ENCODE measurements at places on chromosomes 6 and 20. TPM values are rescaled to one million over a fixed set of nuclear protein-coding genes. Genes with fewer than 3 reads are reported as not detected.

- no peak overlapping the region for H3K27ac ChIP-seq
- H3K4me3 ChIP-seq = no peak overlapping the region
- H3K36me3 ChIP-seq = no peaks in the 10 kb centered on the region
- H3K4me1 ChIP-seq = peaks cover 30% of the 10 kb centered on the region
- H3K27me3 ChIP-seq = no peaks in the 10 kb centered on the region
- DNase-seq = no peak
Observed at GRCh38 chr6:159105716-159106115, 60.9 kb upstream of the TAGAP start.

- H3K27ac ChIP-seq = no peak overlapping the region
- H3K4me1 ChIP-seq = peaks cover 18% of the 10 kb centered on the region
- peaks cover 6% of the 10 kb centered on the region for H3K36me3 ChIP-seq
Observed at GRCh38 chr6:48834706-48835105, 628.3 kb downstream of the MMUT start.

The BLTP3A gene
- 18.7 TPM for total RNA-seq

DNA sequence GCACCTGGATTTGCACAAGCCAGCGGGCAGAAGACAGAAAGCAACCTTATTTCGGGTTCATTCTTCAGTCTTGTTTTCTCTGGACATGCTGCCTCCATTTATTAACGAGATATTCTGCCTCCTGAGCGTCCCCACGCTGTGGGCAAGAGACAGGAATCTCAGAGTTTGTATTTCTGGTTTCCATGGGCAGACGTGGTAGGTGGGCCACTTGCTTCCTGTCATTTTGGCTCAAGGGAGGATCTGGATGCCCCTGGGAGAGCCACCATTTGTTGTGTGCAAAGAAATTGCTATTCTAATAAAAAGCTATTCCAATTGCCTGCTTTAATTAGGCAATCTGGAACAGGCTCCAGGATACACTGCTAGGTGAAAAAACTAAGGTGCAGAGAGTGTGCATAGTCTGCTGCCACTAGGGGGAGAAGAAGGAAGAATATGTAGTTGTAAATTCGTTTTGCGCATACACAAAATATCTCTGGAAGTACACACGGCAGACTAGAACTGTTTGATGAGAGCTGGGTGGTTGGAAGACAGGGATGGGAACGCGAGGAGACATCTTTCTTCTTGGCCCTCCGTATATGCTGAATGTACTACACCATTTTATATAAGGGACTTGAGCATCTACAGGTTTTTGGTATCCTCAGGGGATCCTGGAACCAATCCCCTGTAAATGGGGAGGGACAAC lies 30.1 kb upstream of the SLC16A10 start:
- DNase-seq = no peak
- H3K27me3 ChIP-seq = no peaks in the 10 kb centered on the region
- H3K4me3 ChIP-seq = no peak overlapping the region
- H3K36me3 ChIP-seq = no peaks in the 10 kb centered on the region

DNA sequence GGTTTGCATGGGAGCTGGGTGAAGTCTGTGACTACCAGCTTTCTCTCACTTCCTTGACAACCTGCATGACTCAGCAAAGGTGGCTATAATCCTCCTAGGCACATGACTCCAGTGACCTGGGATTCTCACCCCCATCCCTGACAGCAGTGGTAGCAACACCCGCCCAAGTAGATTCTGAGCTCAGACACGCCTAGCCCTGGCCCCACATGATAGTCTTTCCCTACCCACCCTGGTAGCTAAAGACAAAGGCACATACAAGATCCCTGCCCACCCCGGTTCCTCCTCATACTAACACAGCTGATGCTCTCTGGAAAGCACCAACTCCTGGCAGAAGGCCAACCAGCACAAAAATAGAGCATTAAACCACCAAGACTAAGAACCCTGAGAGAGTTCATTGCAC lies 25.9 kb upstream of the CRISP1 start:
- peaks cover 27% of the 10 kb centered on the region for H3K36me3 ChIP-seq
- DNase-seq = no peak
- no peak overlapping the region for H3K4me3 ChIP-seq
- peaks cover 96% of the 10 kb centered on the region for H3K27me3 ChIP-seq
- no peak overlapping the region for H3K27ac ChIP-seq
- H3K4me1 ChIP-seq = peaks cover 36% of the 10 kb centered on the region

- no peaks in the 10 kb centered on the region for H3K27me3 ChIP-seq
- no peak overlapping the region for H3K27ac ChIP-seq
- DNase-seq = no peak
- no peaks in the 10 kb centered on the region for H3K4me1 ChIP-seq
- no peaks in the 10 kb centered on the region for H3K36me3 ChIP-seq
Observed at GRCh38 chr6:5390177-5390576, 128.9 kb downstream of the FARS2 start.

- no peak overlapping the region for H3K27ac ChIP-seq
- H3K36me3 ChIP-seq = no peaks in the 10 kb centered on the region
- no peaks in the 10 kb centered on the region for H3K27me3 ChIP-seq
- H3K4me3 ChIP-seq = no peak overlapping the region
Observed at GRCh38 chr6:156657296-156657695, 119.9 kb upstream of the ARID1B start.

DNA sequence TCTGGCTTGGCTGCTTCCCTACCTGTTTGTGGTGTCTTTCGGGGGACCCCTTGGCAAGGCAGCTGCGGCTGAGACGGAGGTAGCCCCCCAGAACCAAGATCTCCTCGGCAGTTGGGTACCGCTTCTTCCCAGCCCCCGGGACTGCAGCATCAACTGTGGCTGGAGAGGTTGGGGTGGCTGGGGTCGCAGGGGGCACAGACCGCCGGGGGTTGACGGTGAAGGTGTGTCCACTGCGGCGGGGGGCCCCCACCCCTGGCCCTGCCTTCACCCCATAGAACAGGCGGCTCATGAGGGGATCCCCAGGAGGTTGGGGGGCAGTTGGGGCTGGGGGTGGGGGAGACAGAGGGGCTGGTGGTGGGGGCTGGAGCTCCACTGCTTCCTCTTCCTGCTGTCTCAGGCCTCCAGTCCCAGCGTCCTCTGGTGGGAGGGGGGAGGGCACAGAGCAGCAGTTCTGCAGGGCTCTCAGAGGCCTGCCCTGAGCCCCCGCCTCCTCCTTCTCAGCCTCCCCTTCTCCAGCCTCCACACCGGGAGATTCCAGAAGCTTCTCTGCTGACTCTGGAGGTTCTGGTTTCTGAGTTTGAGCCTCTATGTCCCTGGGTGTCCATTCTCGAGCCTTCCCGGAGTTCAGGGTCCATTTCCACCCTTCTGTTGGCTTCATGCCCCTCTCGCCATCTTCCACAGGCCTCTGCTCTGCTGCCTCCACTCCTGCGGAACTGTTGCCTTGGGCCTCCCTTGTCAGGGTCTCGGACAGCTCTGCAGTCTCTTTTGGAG lies 1.9 kb downstream of the PPP1R18 start:
- peak overlapping the region; percentile 7 for H3K27ac ChIP-seq
- peak overlapping the region; percentile 80 for H3K4me3 ChIP-seq
- no peak for DNase-seq

The CDH4 gene
- total RNA-seq = 4.9 TPM

The MOXD1 gene
- 2.3 TPM for total RNA-seq

GRCh38 chr6:24827162-24827561 lies 28.4 kb upstream of the ARMH2 start:
- no peaks in the 10 kb centered on the region for H3K36me3 ChIP-seq
- H3K27me3 ChIP-seq = no peaks in the 10 kb centered on the region
- H3K4me3 ChIP-seq = no peak overlapping the region
- no peak for DNase-seq

- H3K36me3 ChIP-seq = peaks cover 27% of the 10 kb centered on the region
- DNase-seq = no peak
- no peaks in the 10 kb centered on the region for H3K27me3 ChIP-seq
Observed at GRCh38 chr6:44116641-44117382, 10.4 kb downstream of the MRPL14 start.

DNA sequence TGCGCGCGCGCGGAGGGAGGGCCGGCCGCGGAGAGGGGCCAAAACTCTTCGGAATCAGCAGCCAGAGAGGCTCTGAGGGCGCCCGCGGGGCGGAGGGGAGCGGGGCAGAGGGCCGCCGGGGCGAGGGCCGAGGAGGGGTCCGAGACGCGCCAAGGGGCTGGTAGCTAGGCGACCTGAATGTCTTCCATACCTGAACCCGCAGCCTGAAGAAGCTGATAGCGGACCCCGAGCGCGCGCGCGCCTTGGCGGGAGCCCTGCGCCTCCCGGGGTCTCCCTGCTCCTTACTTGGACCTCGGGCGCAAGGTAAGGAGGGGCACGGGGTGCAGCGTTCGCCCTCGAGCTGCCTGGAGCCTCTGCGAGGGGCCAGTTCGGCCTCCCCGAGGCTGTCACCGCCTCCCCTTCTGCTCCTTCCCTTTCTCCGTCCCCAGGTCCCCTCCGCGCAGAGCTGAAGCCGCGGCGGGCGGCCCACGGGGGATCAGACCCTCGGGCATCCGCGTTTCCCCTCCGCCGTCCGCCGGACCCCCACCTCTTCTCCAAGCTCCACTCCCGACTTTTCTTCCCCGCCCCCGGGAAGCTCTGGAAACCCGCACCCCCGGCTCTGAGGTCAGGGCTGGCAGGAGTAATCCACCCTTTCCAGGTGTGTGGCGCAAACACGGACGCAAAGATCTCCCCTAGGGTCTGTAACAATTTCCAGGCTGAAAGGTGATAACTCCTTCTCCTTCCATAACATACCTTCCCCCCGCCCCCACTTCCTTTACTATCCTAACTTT lies 13.1 kb upstream of the DEK start:
- H3K27me3 ChIP-seq = peaks cover 53% of the 10 kb centered on the region
- DNase-seq = peak; percentile 59
- no peak overlapping the region for H3K27ac ChIP-seq
- H3K36me3 ChIP-seq = no peaks in the 10 kb centered on the region

The CST4 gene
- not detected for total RNA-seq

The TUBB1 gene
- not detected for total RNA-seq

DNA sequence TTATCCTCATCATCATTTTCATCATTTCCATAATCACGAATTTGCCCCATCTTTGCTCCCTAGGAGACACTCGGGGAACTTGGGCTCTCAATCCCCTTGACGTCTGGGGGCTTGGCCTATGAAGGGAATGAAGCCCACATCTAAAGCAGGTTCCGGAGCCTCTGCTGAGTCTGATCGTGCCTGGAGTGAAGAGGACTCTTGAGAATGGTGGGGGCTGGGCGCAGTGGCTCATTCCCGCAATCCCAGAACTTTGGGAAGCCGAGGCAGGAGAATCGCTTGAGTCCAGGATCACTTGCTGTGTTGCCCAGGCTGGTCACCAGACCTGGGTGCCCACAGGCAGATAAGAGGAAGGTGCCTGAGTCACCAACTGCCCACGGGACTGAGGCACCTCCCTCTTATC lies 114.5 kb downstream of the SYCP2 start:
- no peak for DNase-seq
- no peaks in the 10 kb centered on the region for H3K36me3 ChIP-seq
- no peak overlapping the region for H3K4me3 ChIP-seq

GRCh38 chr6:139967497-139967896 lies 593.0 kb upstream of the CITED2 start:
- DNase-seq = no peak
- H3K27me3 ChIP-seq = no peaks in the 10 kb centered on the region
- H3K36me3 ChIP-seq = no peaks in the 10 kb centered on the region

GRCh38 chr6:127328043-127328609 lies 15.3 kb downstream of the ECHDC1 start:
- H3K27ac ChIP-seq = no peak overlapping the region
- peaks cover 27% of the 10 kb centered on the region for H3K36me3 ChIP-seq
- H3K4me3 ChIP-seq = no peak overlapping the region

- peaks cover 13% of the 10 kb centered on the region for H3K4me1 ChIP-seq
- no peak overlapping the region for H3K27ac ChIP-seq
- H3K27me3 ChIP-seq = no peaks in the 10 kb centered on the region
- no peak overlapping the region for H3K4me3 ChIP-seq
- H3K36me3 ChIP-seq = no peaks in the 10 kb centered on the region
Observed at GRCh38 chr20:20267685-20268370, 100.1 kb upstream of the INSM1 start.

The LAMP5 gene
- 0.37 TPM for total RNA-seq

GRCh38 chr6:3944246-3944645 lies 95.1 kb downstream of the FAM50B start:
- no peaks in the 10 kb centered on the region for H3K36me3 ChIP-seq
- no peak for DNase-seq
- H3K4me1 ChIP-seq = peaks cover 17% of the 10 kb centered on the region
- no peaks in the 10 kb centered on the region for H3K27me3 ChIP-seq

GRCh38 chr6:168664956-168665355 lies 224.0 kb downstream of the SMOC2 start:
- H3K4me1 ChIP-seq = peaks cover 41% of the 10 kb centered on the region
- H3K4me3 ChIP-seq = no peak overlapping the region
- H3K36me3 ChIP-seq = no peaks in the 10 kb centered on the region

- peaks cover 71% of the 10 kb centered on the region for H3K36me3 ChIP-seq
- peaks cover 36% of the 10 kb centered on the region for H3K4me1 ChIP-seq
- peak overlapping the region; percentile 99 for H3K4me3 ChIP-seq
- H3K27me3 ChIP-seq = no peaks in the 10 kb centered on the region
Observed at GRCh38 chr6:159788276-159788675, 1.1 kb downstream of the TCP1 start.

The MUC21 gene
- total RNA-seq = not detected

The C6orf163 gene
- total RNA-seq = 2.0 TPM

GRCh38 chr20:26209171-26209941 lies 512.7 kb upstream of the ZNF337 start:
- no peak overlapping the region for H3K27ac ChIP-seq
- H3K4me1 ChIP-seq = peaks cover 4% of the 10 kb centered on the region
- peaks cover 45% of the 10 kb centered on the region for H3K27me3 ChIP-seq
- DNase-seq = peak; percentile 37

DNA sequence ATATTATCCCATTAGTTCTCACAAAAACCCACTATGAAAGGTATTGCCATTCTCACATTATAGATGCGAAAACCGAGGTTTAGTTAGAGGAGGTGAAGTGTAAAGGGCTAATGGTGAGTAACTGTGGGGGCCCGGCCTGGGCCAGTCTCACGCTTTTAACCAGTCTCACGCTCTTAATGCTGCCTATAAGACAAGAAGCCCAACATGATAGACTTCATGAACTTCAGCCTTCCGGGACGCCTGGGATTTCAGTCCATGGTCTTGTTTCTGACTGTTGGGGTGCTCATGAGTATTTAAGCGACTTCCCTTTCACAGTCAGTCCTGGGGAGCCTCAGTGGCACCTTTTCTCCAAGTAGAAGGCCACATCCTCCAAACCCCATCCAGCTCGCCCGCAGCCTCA lies 31.7 kb downstream of the AGPAT4 start:
- H3K4me1 ChIP-seq = peaks cover 52% of the 10 kb centered on the region
- H3K4me3 ChIP-seq = no peak overlapping the region
- peak overlapping the region; percentile 52 for H3K27ac ChIP-seq
- H3K36me3 ChIP-seq = peaks cover 9% of the 10 kb centered on the region

Data from WTC11 (cell line).